HS-5 (cell line): ENCODE measurements at places on chromosomes 12 and 14.

DNA sequence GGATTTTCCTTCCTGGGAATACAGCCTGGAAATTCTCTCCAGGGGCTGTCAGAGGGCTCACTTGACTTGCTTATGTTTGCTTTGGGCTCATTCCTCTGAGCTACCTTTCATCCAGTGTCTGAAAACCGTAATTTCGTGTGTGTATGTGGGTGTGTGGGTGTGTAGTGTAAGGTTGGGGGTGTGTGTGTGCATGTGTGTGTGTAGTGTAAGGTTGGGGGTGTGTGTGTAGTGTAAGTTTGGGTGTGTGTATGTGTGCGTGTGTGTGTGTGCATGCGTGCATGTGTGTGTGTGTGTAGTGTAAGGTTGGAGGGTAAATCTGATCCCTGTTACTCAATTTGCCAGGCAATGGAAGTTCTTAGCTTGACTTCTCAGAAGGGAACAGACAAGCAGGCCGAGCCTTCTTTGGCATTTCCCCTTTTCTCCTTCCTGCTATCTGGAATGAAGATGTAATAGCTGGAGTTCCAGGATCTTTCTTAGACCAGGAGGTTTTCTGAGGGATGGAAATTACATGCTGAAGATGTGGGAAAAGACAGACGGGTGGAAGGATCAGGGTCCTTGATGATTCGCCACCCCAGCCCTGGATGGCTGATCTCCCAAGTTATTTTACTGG, 15.5 kb upstream of the BEGAIN start:
- no peak for DNase-seq

DNA sequence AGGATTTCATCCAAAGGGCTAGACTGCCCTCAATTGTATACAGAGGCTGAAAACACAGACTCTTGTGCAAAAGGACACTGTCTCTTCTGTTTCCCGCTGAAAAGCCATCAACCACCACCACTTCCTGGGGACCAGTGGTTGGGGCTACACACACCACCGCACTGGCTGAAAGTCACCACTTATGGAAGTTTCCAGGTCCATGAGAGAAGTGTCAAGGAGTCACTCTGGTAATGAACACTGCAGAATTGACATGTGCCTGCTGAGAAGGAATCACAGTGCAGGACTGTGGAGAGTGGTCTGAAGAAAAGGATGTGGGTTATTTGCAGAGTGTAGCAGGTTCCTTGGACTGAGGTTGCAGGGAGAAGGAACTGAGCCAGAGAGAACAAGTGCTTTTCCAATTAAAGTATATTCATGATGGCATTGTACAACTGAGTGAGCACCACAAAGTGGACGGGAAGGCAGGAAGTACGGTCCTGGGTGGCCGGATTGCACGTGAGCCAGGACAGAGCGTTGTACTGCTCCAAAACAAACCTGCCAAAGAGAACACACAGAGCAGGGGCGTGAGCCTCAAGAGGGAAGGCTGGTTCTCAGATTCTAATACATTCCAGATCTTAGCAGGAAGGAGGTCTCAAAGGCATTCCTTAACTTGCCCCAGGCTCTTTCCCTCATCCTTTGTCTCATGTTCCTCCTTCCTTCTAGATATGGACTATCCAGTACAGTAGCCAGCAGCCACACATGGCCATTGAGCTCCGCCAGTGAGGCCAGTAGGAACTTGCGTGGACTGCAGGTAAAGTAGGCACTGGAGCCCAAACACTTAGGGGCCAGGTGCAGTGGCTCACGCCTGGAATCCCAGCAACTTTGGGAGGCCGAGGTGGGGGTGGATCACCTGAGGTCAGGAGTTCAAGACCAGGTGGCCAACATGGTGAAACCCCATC, 316.4 kb downstream of the MED13L start:
- DNase-seq = no peak

DNA sequence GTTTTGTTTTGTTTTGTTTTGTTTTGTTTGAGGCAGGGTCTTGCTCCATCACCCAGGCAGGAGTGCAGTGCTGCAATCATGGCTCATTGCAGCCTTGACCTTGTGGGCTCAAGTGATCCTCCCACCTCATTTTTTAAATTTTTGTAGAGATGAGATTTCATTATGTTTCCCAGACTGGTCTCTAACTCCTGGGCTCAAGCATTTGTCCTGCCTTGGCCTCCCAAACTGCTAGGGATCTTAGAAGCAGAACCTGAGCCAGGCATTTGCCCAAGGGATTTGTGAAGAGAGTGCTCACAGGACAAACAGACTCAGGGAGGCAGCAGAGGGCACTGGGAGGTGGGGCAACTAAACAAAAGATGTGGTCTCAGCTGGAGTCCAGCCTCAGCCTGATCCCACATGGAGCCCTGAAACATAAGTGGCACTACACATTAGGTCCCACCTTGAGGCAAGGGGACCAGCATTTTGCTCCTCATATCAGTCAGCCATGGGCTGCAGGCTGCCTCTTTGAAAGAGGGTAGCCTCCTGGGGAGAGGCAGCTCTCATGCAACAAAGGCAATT, 86.2 kb upstream of the CMKLR1 start:
- no peak for DNase-seq

GRCh38 chr14:95679998-95680735, 6.1 kb upstream of the TCL1B start:
- DNase-seq = no peak

GRCh38 chr12:18849080-18849479, 111.2 kb downstream of the CAPZA3 start:
- peak; percentile 9 for DNase-seq

DNA sequence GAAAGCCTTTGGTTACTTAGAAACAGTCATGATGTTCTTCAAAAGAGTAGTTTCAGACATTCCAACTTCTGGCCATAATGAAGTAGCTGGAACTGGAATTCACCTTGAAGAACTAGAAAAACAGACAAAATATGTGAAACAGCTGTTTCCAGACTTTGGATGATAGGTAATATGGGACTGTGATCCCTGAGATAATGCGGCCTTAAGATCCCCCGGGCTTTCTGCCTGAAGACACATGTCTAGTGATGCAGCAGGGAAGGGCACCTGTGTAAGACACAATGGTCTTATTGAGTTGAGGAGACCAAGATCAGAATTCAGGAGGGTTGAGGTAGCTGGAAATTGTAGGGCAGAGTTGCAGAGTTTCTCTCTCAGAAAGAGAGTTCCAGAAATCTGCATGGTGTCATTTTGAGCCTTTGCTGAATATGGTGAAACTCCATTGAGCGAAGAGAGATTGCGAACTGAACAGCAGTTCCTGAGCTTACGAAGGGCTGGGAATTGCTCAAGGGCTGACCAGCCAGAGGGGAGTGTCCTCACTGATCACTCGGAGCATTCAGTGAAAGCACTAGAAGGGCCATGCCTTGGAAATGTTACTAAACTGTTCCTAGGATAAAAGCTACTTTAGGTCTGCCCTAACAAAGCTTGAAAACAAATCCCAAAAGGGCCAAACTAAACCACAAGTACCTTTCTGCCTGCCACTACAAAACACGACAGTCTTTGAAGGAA, 41.7 kb upstream of the FRS2 start:
- DNase-seq = no peak

DNA sequence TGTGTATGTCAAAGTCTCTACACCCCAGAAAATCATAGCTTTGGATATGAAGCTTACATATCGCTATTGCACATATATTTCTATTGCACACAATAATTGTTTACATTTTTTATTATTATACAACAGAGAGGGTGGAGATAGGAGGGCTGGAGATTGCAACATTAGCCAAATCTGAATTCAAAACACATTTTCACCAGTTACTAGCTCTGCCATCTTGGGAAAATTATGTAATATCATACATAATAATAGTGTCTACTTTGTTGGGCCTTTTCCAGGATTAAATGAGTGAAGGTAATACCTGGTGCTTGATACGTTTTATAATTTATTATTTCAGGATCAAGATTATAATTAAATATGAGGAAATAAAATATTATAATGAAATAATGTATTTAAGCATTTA, 507.4 kb upstream of the TBX3 start:
- no peak for DNase-seq

- peak; percentile 19 for DNase-seq
These were observed 113.5 kb upstream of the VASH1 start for GRCh38 chr14:76647697-76648298.

DNA sequence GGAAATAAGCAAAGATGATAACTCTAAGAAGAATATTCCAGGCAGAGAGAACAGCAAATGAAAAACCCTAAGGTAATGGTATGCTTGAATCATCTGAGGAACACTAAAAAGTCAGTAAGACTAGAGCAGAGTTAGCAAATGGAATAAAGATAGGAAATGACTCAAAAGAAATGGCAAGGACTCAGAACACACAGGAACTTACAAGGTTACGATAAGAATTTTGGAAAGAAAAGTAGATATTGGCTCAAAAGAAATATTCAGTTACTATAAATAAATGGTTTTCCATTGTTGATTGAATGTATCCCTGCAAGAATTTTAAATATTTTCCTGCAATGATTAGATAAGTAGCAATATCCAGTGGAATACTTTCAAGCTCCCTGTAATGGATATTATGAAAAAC, 705.8 kb downstream of the C12orf50 start:
- peak; percentile 46 for DNase-seq

DNA sequence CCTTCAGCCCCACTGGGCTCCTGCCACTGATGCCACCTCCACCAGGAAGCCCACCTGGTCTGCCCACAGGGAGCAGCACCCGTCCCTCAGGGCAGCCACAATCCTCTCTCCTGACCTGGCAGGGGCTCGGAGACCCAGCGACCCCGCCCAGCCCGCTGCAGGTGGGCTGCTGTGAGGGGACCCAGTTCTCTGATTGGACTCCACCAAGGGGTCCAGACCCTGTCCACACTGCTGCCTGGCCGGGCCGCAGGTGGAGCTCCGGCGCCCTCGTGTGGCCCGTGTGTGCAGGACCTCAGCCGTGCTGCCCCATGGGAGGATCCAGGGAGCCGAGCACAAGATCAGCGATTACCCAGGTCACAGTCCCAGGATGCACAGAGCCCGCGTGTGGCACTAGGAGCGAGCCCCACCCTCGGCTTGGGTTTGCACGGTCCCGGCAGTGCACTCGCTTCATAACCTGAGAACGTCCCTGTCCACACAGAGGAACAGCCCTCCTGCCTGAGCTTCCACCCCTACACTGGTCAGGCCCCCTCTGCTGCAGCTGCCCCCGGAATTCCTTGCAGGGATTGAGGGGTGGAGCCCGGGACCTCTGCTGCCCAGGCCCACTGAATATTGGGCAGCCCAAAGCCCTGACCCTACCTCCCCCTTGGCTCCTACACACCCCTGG, 35.4 kb upstream of the TMEM179 start:
- DNase-seq = no peak

DNA sequence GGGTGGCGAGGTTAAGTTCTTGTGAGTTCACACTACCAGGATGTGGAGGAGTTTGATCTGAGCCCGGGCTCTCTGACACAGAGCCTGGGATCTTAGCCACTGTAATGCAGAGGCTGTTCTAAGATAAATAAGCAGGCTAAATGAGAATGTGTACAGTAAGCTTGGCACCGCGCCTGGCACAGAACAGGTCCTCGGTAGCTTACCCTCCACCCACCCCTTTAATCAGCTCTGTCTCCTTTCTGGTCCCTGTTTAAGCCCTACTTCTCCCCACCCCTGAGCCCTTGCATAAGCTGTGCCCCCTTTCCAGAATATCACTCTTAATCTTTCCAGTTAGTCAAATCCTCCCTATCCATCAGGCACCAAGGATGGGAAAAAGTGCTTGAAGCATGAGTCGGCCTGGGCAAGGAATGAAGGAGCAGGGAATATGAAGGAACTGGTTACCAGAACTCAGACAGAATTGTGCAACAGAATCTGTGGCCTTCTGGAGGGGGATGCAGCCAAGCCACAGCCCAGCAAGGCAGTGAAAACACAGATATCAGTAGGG, 32.8 kb upstream of the CMKLR1 start:
- peak; percentile 46 for DNase-seq

DNA sequence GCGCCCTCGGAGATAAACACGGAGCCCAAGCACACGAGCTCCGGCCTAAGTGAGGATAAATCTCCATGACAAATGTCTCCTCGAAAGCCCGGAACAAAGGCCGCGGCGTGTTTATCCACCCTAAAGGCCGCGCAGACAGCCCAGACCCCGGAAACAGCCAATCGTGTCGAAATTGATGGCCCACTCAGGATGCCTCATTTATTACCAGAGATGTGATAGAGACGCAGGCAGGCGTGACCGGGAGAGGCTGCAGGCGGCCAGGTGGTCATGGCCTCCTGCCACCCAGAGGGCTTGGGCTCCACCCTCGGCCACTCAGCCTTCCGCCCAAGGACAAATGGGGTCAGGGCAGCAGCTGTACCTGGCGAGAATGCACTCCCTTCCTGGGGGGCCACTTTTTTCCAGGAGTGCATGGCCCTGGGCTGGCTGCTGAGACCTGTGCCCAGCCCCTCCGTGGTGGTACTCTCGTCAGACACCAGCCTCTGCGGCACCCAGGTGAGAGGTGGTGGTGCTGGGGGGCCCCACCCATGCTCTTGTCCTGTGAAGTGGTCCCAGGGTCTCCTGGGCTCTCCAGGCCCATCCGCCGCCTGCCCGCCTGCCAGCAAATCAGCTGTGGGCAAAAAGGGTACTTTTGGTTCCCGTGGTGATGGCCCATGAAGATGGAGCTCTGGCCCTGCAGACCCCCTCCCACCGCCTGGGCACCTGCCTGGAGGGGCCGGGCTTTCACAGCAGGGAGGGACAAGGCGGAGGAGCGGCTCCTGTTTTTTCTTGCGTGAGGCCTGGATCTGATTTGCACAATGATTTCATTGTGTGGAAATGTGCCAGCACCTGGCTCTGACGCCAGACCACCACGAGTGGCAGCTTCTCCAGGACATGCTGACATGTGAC, 211.5 kb upstream of the C14orf180 start:
- no peak for DNase-seq

- no peak for DNase-seq
These were observed 41.3 kb upstream of the PNMA1 start for GRCh38 chr14:73755434-73756014.

DNA sequence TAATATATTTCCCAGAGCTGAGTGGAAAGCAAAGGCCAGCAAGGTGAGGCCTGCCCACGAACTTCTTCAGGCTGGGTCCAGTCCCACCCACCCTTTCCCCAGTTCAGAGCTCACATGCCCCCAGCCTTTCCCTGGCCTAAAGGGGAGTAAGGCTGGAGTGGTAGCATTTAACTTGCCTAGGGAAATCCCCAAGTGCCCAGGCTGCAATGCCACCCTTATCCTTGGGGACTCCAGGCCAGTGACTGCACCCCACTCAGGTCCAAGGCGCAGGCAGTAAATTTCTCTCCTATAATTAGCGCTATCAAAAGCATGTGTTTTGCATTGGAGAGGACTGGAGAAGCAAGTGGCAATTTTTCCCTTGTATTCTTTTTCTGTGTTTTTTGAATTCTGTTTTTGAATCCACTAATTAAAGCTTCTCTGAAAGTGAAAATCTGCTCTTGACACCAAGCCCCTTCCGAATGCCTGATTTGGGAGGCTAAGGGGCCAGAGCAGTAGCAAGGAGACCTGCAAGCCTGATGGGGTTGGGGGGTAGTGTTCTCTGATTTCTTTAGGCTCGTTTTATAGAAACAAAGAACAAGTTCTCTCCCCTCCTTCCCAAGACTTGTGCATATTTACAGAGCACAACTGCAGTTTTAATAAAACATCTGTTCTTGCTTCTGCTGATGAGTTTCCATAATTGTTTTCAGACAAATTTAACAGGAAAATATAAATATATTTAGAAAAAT, 3.5 kb upstream of the HOXC6 start:
- no peak for DNase-seq
